NCI-H1048 (cell line): ENCODE measurements at places on chromosomes 5 and 9.

DNA sequence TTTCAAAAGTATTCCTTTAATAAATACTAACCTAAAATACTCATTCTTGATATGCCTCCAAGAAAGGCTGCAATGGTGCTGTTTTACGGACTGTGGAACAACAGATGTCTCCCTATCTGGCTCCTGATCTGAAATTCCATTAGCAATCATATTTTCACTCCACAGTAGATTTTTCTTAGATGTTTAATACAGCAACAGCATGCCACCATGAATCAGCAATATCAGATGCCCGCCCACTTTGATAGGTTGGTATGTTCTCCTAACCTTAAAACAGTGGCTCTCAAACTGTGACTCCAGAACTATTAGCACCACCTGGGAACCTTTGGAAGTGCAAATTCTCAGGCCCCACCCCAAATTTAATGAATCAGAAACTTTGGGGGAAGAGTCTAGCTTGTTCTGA, 110.2 kb downstream of the MLLT3 start:
- no peak for DNase-seq

DNA sequence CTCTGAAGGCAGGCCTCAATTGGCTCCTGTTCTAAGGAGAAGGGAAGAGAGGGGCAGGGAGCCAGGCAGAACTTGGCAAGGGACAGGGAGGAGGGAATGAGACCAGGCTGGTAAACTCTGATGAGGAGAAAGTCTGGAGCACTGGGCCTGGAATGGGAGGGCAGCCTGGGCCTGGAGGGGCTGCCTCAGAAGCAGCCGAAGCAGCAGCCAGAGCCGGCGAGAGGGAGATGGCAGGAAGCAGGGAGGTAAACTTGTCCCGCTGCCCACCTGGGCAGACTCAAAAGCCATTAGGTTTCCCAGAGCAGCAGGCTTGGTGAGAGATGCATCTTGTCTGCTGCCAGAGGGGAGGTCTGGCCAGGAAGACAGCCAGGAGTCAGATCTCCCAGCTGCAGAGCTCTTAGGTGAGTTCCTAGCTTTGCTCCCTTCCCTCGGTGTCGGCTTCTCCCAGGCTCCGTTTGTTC, 37.0 kb upstream of the CRB2 start:
- no peak for DNase-seq

- DNase-seq: no peak
Measured at GRCh38 chr9:108746864-108747263, 108.9 kb downstream of the ACTL7B start.

GRCh38 chr9:75803130-75803529, 87.3 kb upstream of the PCSK5 start:
- no peak for DNase-seq

DNA sequence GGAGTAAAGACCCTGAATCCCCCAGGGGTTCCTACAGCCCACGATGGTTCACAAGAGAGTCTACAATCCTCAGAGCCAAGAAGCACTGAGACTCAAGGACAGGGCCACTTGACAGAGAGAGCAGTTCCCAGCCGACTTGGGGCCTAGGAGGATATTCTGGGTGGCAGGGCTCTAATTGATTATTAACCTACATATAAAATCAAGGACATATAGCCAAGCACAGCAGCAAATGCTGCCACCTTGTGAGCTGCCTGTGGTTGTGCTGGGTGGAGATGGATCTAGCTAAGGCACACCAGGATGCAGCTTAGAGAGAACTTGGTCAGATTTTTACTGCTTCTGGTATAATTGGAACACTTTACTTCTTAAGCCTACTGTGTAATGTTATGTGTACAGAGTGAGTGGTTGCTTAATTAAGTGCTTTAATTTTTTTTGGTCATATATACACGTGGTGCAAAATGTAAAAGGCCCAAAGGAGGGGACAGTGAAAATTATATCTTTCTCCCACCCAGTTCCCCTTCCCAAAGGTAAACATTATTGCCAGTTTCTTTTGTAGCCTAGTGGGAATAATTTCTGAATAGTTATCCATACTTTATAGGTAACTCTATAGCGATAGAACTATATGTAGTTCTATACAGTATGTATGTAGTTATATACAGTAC, 78.8 kb downstream of the F2RL2 start:
- DNase-seq: no peak

GRCh38 chr9:136847826-136848392, 1.3 kb upstream of the PHPT1 start:
- DNase-seq: peak; percentile 41

- no peak for DNase-seq
Measured at GRCh38 chr9:73118286-73118685, 33.4 kb upstream of the ANXA1 start.

DNA sequence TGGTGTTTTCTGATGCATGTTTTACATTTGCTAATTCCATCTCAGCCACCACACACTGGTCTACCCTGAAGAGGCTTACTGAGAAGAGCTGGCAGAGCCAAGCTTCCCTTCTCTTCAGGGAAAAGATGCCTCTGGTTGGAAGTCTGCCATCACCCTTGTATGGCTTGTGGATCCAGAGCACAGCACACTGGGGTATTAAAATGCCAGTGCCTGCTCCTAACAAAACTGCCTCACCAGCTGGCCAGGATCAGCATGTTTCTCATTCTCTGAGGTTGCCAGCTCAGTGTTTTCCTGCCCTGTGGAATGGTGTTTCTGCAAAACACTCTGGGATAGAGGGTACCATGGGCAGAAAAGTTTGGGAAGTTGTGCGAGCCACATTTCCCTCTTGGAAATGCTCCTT, 31.6 kb upstream of the ZNF618 start:
- DNase-seq: no peak

DNA sequence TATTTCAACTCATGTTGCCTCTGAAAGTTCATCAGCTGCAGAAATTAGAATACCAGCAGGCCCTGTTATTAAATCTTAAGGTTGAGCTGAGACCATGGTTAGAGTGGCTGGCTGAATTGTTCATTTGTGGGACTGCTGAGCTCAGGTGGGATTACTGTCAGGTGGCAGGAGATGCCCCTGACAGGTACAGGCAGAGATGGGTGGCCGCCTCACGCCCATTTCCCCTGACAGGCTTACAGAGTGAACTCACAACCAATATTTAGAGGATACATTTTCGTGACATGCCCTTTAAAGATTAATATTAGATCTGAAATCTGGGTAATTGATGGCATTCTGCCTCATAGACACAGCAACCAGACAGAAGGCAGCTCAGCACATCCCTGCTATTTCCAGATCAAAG, 136.0 kb downstream of the MVB12B start:
- no peak for DNase-seq

GRCh38 chr9:113530022-113530635, 66.6 kb downstream of the RGS3 start:
- DNase-seq: no peak

GRCh38 chr9:104022083-104022482, 72.0 kb upstream of the SMC2 start:
- DNase-seq: no peak

DNA sequence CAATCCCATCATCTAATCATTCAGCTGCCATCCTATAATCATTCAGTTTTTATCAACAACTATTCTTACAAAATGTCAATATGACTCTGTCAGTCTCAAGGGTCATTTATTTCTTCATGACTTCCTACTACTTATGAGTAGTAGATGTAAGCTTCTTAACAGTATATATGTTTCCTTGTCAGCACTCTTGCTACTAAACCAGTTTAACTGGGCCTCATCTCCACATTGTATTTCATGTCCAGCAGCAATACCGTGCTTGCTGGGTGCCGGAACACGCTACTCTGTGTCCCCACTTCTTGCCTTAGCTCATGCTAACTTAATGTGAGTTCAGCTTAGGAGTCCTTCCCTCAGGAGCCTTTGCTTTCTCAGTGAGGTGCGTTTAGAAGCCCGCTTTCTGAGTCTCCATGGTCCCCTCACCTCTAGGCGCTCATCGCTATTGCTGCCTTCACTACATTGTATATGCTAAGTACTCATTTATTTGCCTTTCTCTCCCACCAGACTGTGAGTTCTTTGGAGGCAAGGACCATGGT, 32.9 kb downstream of the ELL2 start:
- DNase-seq: no peak

DNA sequence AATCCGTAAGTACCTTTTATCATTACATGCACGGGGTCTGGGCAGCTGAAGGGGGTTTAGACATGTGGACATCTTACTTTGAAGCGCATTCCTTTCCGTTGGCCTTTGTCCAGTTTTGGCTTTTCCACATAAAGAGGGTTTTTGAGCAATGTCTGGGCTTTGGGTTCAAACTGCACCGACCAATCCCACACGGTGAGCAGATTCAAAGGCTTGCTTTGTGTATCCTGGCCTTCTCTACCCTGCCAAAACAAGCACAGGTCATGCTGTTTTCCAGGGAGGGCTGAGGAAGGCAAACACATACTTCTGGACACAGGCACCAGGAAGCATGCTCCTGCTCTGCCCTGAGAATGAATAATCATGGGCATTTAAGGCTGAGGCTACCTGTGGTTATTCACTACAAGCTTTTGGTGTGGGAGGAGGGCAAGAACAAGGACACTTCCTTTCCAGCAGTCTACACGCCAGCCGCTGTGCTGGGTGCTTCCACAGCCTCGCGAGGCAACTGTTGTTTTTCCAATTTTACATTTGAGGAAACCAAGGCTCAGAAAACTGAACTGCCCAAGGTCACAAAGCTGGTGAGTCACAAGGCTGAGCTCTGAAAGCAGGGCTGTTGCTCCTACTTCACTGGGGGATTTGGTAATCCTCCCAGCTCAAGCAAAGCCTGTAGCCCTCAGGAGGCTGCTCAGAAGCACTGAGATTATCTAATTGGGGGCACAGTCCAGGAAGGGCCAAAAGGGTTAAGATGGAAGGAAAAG, 59.8 kb upstream of the GOLPH3 start:
- DNase-seq: no peak

DNA sequence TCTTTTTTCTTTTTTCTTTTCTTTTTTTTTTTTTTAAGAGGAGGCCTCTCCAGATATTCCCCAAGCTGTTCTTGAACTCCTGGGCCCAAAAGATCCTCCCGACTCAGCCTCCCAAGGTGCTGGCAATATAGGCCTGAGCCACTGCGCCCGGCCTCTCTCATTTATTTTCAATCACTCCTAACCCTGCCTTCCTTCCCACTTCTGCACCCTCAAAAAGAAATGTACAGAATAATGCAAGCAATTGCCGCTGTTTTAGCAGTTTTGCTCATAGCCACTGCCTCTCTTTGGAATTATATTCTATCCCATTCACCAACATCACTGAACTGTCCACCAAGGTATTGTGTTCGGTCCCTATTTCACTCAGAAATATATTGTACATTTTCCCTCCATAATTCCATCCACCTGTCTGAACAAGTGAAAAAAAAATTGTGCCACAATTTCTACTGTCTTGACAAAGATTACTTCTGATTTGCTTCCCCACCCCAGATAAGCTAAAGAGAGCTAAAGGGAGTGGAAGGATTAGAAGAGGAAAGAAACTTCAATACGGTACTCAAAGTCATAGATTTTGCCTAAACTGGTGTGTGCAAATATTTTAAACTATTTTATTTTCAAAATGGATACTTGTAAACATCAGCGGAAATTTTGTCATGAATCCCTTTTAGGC, 1.9 kb downstream of the FNBP1 start:
- DNase-seq: no peak

GRCh38 chr9:132875159-132875558, 2.9 kb downstream of the AK8 start:
- no peak for DNase-seq

DNA sequence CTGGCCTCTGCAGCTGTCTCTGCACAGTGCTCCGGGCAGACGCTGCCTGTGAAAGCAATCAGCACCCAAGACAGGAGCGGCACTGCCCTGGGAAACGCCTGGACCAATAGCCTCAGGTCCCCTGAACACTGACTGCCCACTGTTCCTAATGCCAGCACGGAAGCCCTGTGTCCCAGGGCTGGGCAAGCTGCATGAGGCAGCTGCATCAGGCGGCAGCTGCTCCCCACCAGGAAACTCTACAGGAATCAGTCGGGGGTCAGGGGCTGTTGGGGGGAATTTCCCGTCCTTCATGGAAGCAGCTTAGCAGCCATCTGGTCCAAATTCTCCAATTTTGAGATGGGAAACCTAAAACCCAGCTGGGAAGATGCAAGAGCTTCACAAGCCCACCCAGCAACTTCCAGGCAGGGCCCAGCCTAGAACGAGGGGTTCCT, 118.6 kb downstream of the VAV2 start:
- no peak for DNase-seq

- no peak for DNase-seq
Measured at GRCh38 chr5:152607401-152608160, 202.5 kb upstream of the NMUR2 start.

DNA sequence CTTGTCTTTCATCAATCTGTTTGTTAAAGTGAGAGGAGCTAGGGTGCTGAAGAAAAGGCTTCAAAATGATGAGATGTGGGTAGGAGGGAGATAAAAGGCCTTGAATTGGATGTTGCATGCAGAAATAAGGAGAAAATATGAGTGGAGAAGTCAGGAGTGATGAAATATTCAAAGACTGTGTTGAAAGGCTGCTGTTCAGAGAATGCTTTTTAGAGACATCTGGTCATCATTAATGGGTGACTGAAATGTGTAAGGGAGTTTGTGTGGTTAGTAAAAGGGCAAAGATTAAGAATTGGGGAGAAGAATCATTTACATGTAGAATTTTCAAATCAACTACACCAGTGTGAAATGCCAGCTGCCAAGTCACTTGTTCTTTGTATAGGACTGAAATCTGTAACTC, 383.9 kb downstream of the MAT2B start:
- DNase-seq: no peak

GRCh38 chr9:28801144-28801799, 1228.0 kb upstream of the C9orf72 start:
- DNase-seq: no peak

DNA sequence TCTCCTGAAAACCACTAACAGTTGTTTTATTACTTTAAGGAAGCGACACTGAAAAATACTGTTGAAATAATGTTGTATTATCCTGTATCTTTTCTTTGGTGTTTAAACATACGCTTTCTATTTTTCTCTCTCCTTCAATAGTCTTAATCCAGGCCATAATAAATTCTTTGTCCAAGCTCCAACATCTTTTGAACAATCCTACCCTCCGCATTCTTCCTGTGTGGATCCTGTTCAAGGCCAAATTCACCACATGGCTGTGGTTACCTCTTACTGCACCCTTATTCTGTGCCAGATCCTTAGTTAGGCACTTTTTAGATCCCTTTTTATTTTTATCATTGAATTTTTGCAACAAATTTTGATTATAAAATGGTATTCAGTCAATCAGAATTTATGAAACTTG, 1691.5 kb downstream of the MAT2B start:
- no peak for DNase-seq

DNA sequence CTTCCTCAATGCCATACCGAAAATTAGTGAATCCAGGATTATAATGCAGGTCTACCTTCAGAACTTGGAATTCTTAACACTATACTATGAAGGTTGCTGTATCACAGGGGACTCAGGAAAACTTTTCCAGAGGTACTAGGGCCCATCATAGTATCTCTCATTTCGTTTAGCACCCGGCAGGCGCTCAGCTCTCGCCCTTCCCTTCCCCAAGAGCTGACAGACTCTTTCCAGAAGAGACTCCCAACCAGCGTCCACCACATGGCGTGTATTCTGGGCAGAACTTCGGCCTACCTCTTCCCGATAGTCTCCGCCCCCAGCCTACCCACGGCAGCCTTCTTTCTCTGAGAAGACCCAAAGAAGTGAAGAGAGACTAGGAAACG, 271 bp downstream of the NOL8 start:
- no peak for DNase-seq
